ENCODE measurements at places on chromosomes 4 and X.

GRCh38 chr4:91764085-91764484 is 539.7 kb upstream of the GRID2 start:
- no peak for DNase-seq

DNA sequence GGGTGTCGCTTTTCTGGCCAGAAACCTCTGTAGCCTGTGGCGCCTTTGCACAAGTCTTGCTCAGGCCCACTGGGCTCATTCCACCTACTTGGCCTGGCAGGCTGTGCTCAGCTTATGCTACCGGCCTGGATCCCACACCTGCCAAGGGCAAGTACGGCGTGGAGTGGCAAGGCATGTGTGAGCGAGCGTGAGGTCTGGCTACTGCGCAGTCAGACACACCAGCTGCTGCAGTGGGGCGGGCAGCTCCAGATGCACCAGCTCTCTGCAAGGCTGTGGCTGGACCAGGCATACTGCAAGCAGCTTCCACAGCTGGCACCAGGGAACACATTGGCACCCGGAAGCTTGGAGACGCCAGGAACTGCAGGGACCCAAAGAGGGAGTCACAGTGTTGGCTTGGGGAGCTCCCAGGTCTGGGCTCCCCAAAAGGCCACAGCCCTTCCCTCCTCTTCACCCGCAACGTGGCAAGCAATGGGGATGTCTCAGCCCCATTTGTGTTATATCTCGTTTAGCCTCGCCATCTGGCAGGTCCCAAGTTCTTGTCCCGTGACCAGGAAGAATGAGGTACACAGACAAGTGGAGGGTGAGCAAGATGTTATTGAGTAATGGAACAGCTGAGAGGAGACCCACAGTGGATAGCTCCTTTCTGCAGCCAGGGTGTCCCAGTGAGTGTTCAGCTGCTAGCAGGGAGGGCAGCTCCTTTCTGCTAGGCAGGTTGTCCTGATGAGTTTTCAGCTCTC is 3.8 kb upstream of the FBXW7 start:
- DNase-seq = no peak

GRCh38 chr4:138632856-138633579 is 382.6 kb upstream of the NOCT start:
- no peak for DNase-seq

DNA sequence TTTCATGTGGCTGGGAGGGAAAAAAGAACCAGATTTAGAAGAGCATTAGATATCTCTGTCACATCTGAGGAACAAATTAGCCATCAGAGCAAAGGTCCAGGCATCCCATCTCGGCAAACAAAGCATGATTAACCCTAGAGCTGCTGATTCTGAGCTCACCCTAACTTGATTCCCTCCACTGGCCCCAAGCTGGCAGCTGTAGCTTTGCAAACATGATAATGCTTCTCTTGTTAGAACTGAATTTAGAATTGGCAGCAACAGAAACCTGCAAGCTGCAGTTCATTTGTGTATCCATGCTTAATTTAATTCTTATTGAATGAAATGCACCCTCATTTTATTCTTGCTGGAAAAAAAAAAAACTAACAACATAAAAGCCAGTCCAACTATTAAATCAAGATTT is 289.2 kb downstream of the IL1RAPL1 start:
- DNase-seq = no peak

DNA sequence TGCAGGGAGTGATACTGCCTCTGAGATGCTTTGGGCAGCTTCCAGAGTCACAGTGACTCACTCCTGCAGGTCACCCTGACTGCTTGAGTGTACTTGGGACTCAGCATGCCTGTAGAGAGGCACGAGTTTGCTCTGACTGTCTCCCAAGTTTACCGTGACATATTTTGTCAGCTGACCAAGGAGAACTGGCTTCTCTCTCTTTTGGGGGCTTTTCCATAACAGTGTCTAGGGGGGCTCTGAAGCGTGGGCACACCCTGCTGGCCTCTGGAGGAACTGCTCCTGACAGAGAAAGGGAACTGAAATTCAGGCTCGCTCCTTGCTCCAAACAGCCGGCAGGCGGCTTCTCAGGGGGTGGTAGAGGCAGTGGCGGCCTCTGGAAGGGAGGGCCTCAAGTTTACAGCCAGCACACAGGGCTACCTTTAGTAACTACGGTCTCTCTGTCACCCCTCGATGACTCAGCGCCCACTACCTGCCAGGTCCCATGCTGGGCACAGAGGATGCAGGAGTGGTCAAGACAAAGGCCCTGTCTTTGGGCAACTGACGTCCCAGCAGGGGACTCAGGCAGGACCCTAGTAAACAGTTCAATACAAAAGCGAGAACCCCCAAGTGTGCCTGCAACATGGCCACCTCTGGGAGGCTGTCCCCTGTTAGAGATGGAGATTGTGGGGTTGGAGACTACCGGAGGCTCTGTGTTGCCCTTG is 17.8 kb downstream of the ZNF185 start:
- DNase-seq = peak; percentile 36

- DNase-seq = no peak
Observed at GRCh38 chr4:74830928-74831327, 36.6 kb upstream of the BTC start.

DNA sequence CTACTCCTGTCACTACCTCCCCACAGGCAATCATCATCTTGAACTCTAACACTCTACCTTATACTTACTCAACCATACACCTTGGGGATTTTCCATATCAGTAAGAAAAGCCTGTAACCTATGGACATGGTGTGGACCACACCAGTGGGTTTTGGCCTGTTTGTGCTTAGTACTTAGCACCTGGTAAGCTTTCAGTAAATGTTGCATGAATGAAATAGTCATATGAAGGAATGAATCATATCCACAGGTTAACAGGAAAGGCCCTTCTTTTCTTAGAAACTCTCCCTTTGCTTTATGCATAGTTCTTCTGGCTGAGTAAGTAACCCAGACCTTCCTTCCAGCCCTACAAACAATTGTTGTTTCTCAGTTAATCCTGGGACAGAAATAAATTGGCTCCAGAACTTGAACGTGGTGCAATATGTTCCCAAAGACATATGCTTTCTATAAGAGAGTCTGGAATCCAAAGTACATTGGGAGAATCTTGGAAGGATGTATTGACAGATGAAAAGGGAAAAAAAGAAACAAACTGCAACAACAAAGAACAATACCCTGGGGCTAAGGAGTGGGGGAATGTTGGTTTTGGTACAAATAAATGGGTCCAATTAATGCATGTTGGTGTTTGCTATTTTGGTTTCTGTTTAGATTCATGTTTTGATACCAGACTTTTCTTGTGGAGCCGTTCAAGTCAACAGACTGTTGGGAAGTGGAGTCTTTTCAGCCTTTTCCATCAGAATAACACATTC is 27.8 kb downstream of the RASL11B start:
- no peak for DNase-seq

DNA sequence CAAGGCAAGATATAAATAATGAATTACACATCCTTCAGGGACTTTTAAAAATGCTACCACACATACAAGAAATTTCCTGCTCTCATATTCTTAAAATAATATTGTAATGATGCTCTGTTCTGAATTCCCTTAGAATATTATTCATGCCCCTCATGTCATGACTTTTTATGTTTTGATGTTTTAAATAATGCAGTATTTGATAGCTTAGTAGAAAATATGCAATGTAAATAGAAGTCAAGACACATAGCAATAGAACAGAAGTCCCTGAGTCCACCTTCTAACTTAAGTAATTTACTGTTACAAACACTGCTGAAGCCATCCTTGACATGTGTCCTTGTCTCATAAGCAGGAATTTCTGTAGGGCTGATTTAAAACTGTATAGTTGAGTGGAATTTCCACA is 1071.2 kb upstream of the LCORL start:
- DNase-seq = no peak

DNA sequence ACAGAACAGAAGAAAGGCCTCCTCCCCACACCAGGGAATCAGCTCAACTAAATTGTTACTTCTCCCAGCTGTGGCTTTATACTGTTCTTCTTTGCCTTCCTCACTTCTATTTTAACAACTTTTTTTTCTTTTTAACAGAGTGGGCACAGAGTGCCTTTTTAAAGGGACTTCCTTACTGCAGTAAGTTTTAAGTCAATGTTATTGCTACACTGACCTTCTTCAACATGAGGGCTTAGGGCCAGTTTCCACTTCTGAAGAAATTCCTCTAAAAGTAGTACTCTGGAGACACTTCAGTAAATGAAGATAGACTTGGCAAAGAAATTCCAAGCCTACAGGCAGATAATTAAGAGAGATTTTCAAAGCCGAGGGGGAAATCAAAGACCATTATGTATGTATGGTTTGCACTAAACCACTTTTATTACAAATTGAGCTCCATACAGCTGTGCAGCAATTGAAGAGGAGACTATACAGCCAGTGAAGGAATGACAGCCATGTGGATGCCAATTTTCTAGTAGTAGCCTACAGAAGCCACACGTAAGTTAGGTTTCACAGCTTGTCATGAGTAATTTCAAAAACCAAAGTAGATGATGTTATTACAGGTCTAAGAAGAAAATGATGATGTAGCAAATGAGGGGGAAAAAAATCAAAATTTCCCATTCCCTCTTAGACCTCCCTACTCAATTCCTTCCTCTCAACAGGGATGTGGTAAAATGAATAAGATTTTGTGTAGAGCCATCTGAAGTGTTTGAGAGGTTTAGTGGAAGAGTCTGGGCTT is 36.9 kb upstream of the RASGEF1B start:
- DNase-seq = no peak

GRCh38 chr4:7822877-7823276 is 116.8 kb downstream of the AFAP1 start:
- no peak for DNase-seq

- no peak for DNase-seq
Observed at GRCh38 chr4:169668069-169668721, 47.8 kb downstream of the CLCN3 start.

DNA sequence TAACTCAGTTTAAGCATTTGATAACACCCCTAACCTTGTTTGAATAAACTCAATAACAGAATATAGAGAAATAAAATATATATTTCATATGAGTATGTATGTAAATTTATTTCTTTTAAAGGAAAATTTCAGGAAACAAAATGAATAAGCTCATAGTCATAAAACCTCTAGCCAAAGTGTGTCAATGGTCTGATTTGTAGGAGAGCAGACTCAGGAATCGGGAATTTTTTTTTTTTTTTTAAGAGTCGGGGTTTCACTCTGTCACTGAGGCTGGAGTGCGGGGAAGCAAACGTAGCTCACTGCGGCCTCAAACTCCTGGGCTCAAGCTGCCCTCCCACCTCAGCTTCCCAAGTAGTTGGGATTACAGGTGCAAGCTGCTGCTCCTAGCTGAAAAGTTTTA is 2.4 kb downstream of the PKD2 start:
- no peak for DNase-seq

DNA sequence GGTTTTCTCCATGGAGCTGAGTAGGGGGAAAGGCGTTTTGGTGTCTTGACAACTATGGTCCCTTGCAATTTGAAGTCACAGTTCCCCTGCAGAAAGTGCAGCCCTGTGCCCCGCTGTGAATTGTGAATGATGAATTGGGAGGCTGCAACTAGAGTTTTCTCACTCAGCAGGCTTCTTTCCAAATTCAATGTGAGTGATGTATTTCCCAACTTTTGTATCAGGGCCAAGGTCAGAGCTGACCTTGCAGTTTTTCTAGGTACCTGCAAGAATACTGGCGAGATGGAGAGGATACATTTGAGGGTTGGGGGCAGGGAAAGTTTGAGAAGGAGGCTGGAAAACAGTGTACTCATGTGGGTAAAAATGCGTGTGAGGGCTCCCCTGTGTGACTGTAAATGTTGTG is 11.7 kb downstream of the PHEX start:
- DNase-seq = no peak

- no peak for DNase-seq
Observed at GRCh38 chrX:139877710-139878414, 55.0 kb downstream of the ATP11C start.

Measured in Jurkat, Clone E6-1 (cell line).